Lower leg skin (tissue), 4 donors: ENCODE measurements at places on chromosomes 3 and 15.

DNA sequence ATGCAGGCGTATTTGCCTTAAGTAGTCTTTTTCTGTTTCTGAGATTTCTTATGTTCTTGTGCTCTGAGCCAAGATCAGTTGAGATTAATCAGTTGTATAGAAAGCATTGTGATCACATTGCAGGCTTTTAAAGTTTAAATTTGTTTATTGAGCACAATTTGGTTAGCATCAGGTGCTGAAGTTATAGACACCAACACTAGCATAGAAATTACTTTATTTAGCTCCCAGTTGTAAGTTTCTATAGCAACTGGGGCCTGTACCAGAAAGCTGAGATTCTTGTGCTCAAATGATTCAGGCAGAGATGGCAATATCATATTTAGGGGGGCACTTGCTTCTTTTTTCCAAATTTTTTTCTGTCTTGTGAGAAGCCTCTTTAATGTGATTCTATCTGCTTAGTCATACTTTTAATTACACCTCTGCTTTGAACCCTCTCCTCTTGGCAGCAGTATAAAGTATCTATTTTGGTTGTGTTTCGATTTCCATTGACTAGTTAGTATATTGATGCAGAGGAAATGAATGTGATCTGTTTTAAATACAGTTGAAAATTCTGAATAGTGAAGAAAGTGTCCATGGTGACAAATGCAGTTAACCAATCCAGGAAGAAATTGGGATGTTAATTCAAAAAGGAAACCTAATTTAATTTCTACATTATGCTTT lies 241.7 kb upstream of the GBE1 start:
- no peak for DNase-seq

- no peak for DNase-seq
These were observed 21.1 kb upstream of the GBE1 start for GRCh38 chr3:81782585-81782984.

DNA sequence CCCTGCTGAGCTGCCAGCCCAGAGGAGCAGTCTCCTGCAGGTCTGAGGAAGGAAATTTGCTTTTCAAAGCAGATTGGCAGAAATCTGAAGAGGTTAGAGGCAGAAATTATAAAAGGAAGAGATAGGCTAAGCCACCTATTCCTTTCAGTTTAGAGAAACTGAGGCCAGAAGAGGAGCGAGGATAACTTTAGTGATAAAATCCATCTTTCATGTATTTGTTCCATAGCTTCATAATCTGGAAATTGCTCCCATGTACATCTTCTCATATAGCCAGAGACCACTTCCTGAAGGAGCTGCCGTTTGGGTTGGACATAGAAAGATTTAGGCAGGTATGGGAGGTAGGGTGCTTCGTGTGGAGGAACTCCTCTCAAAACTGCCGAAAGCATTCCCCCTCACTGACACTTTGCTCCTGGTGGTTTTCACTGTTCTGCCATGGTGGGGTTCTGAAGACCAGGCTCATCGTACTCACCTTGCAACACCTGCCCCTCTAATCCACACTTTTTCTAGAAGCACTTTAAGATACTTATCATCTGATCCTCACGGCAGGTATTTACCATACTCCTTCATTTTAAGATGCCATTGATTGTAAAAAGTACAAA lies 670 bp upstream of the ACAP2 start:
- peak; percentile 29 for DNase-seq

DNA sequence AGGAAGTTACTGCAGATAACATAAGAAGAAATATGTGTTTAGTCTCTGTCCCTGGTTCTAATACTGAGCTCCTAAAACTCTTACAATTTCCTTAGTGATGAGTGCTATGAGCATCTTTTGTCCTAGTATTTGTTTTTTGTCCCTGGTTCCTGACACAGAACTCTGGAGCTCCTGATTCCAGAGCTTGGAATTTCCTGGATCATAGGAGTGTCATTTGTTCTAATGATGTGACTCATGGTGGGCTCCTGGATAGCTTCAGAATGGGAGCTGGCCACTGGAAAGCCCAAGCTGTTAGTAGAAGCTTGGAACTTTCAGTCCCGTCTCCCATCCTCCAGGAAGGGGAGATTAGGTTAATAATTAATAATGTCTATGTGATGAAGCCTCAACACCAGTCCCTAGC lies 98.2 kb downstream of the CNTN6 start:
- DNase-seq: no peak

DNA sequence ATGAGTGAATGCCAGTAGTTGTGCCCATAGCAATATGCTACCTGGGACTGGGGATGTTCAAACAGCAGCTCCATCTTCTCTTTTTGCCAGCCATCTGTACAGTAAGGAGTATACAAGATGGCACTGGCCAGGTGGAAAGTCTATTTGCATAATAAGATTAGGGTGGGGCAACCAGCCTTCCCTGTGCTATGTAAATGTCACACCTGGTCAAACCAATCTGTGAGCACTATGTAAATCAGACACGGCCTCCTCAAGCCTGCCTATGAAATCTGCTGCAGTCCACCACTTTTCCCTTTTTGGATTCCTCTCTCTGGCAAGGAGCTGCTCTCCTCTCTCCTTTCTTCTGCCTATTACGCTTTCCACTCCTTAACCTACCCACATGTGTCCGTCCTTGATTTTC lies 53.0 kb downstream of the C3orf80 start:
- no peak for DNase-seq

DNA sequence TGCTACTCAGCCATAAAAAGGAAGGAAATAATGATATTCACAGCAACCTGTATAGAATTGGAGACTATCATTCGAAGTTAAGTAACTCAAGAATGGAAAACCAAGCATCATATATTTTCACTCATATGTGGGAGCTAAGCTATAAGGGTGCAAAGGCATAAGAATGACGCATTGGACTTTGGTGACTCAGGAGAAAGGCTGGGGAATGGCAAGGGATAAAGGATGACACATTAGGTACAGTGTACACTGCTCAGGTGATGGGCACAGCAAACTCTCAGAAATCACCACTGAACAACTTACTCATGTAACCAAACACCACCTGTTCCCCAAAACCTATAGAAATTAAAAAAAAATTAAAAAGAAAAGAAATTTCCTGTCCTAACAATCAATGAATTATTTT lies 42.7 kb downstream of the ALCAM start:
- no peak for DNase-seq

- DNase-seq: no peak
These were observed 118.2 kb upstream of the PROK2 start for GRCh38 chr3:71903112-71903495.

GRCh38 chr3:196344663-196345062 lies 6.5 kb upstream of the TM4SF19 start:
- DNase-seq: no peak

DNA sequence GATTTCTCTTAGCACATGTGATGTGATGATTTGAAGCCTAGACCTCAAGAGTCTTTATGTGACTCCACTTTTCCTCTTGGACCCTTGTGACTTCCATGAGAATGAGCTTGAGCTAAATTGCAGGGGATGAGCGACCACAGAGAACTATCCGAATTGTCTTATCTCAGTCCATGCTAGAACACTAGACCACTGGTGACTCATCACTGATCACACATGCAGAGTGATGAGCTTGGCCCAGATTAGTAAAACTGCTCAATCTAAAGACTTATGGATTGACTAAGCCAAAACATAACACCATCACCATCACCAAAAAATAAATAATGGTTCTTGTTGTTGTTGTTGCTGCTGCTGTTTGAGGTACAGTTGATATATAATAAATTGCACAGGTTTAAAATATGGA lies 114.1 kb upstream of the CFAP20DC start:
- DNase-seq: no peak

GRCh38 chr3:68088216-68088615 lies 433.8 kb upstream of the SUCLG2 start:
- no peak for DNase-seq

- no peak for DNase-seq
These were observed 115.0 kb downstream of the ALDH1A2 start for GRCh38 chr15:57950381-57950946.

GRCh38 chr3:10374311-10374710 lies 53.4 kb upstream of the SEC13 start:
- DNase-seq: no peak

GRCh38 chr3:177569875-177570657 lies 372.8 kb upstream of the TBL1XR1 start:
- no peak for DNase-seq

DNA sequence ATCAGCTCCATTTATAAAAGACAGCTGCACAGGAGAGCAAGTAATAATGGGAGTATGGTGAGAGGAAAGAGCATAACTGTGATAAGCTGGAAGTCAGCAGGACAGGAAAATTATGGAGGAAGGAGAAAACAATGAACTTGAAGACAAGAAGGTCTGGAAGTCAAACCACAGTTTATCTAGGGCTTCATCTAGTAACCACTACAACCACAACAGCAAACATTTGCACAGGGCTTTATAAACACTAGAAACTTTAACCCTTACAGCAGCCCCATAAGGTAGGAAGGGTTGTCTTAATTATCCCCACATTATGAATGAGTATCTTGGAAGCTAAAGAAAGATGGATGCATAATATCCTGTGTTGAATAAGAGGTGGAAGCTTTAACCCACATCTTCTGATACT lies 820.8 kb downstream of the IGSF11 start:
- no peak for DNase-seq

- peak; percentile 92 for DNase-seq
These were observed 24.4 kb upstream of the OCA2 start for GRCh38 chr15:28123408-28124023.
